ENCODE measurements at places on chromosomes 3 and 15.
A peak's percentile ranks its signal among the peaks of the same experiment; 100 is the strongest.

- DNase-seq: no peak
These were observed 37.5 kb downstream of the RGMA start for GRCh38 chr15:93051236-93052089.

DNA sequence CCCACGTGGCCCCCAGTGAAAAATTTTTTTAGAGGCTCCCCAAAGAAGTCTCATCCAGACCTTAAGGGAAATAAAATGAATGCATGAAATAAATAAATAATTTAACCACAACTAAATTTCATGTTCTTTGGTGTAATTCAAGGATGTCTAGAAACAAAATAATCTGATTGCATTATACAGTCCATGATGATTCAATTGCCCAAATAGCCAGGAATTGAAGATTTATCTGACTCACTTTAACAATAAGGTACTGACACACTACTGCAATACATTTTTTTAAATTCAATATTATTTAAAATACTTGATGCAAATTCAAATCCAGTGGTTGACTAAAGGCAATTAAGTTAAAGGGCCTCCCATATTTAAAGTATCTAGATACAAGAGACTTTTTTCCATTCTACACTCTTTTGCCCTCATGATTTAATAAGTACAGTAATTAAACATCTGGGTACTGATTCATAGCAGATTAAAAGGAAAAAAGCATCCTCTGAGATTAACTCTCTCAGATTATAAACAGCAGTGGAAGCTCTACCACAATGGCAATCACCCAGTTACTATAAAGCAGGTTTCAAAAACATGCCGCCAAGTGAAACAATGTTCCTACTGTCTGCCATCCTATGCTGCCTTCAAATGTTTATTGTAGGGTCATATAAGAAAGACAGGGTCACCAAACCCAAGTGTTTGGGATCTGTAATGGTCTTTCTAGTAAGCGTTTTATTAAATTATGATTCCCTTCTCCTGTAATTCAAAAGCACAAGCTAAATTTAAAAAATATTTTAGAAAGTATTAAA is 9.9 kb downstream of the UQCC5 start:
- no peak for DNase-seq

DNA sequence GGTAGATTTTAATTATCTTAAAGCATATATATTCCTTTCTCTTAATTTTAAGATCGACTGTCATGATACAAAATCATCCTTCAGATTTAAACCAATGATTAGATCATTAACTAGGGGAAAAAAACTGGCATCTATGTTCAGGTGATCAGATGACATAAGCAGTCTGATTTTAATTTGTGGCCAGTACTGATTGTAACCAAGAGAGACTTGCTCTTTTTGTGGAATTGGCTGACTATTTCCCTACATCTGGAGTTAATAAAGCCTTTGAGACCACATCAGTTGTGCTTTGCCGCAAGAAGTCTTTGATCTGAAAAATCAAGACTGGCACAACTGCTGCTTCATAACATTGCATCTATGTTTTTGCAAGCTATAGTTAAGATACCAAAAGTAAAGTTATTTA is 148.4 kb upstream of the CGNL1 start:
- no peak for DNase-seq

DNA sequence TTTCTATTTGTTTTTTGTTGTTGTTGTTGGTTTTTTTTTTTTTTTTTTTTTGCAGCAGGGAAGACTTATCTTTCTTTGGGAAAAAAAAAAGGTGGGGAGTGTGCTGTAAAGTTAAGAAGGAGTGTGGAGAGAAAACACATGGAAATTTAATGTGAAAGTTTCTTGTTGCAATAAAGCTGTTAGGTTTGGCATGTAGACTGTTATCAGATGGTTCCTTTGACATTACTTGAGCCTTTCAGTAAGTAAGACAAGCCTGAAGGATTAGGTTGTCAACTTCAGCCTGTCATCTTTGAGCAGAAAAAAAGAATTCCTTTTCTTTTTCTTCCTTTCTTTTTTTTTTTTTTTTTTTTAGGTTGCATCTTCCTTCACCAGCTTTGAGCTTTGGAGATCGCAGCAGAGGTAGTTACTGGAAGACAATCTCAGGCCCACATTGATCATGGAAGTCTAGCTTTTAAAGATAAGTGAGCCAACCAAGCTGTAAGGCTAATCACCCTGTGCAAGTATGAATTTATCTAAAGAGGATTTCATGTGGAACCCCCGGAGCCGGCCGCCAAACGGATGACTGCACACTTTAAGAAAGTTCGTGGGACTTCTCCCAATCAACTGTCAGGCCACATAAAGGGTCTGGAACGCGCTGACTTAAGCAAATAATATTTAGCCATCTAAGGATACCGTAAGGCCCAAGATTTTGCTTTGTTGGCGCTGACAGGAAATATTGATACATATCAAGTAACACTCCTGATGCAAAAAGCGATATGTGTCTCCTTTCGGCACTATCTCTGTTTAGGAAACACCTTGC is 1040.1 kb upstream of the NR2F2 start:
- DNase-seq: no peak

- no peak for DNase-seq
These were observed 62.0 kb downstream of the ABHD2 start for GRCh38 chr15:89150287-89150686.

GRCh38 chr3:87120881-87121280 is 106.2 kb upstream of the CHMP2B start:
- DNase-seq: no peak

DNA sequence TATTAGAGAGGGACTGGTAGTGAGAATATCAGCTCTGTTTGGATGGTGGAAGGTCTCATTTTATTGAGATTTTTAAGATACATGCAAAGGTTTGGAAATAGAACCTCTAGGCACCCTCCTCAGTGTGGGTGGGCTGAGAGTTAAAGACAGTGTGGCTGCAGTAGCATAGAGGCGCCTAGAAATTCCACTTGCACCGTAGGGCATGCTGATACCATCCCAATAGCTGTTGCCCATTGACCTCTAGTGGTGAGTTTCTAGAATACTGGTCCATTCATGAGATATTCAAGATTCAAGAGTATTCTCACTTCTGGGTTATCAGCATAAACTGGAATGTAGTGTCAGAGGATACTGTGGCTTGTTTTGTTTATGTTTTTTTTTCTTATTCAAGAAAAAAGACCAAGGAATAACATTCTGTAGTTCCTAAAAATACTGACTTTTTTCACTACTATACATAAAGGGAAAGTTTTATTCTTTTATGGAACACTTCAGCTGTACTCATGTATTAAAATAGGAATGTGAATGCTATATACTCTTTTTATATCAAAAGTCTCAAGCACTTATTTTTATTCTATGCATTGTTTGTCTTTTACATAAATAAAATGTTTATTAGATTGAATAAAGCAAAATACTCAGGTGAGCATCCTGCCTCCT is 87.2 kb downstream of the TGFBR2 start:
- peak; percentile 55 for DNase-seq

- no peak for DNase-seq
These were observed 627 bp downstream of the NT5DC2 start for GRCh38 chr3:52532838-52533622.

GRCh38 chr3:147197739-147198138 is 208.6 kb downstream of the ZIC4 start:
- no peak for DNase-seq

All from retinal pigment epithelial cell (primary cell).